Spinal cord (tissue), 10 donors: ENCODE measurements at places on chromosomes 12 and 14. TPM values are rescaled to one million over a fixed set of nuclear protein-coding genes. Genes with fewer than 3 reads are reported as not detected.

GRCh38 chr14:101083564-101084435, 180.3 kb upstream of the RTL1 start:
- no peak for DNase-seq

GRCh38 chr14:32821964-32822653, 116.6 kb upstream of the NPAS3 start:
- no peak for DNase-seq

- no peak for DNase-seq
These were observed 119.6 kb upstream of the COCH start for GRCh38 chr14:30754778-30755177.

DNA sequence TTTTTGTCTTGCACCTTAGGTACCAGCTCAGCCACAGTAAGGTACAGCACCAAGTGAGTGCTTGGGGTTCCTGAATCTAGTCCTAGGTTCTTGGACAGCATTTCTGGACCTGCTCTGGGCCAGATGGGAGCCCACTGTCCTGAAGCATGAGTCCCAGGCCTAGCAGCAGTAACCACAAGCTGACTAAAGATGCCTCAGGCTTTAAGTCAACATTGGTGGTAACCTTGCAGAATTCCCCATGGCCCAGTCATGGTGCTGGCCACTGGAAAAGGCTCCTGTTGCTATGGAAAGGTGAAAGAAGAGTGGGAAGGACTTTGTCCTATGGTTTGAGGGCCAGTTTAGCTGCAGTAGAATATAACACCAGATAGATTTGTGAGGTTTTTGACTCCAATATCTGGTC, 86.9 kb upstream of the CLEC14A start:
- no peak for DNase-seq

DNA sequence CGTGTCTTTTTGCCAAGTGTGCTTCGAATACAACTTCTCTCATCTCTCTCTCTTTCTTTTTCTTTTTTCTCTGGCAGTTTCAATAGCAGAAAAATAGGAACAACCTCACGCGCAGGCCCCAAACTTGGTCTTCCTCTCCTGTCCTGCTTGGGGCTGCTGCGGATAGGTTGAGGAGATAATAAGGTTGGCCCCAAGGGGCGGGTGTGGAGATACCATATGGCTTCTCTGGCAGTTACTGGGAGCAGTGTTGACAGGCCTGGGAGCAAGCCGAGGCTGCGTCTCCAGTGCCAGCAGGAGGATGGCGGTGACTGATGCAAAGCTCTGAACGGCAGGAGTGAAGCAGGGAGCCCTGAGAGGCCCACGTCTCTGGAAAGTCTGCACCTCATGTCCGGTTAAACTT, 89.5 kb upstream of the MANSC4 start:
- DNase-seq = no peak

DNA sequence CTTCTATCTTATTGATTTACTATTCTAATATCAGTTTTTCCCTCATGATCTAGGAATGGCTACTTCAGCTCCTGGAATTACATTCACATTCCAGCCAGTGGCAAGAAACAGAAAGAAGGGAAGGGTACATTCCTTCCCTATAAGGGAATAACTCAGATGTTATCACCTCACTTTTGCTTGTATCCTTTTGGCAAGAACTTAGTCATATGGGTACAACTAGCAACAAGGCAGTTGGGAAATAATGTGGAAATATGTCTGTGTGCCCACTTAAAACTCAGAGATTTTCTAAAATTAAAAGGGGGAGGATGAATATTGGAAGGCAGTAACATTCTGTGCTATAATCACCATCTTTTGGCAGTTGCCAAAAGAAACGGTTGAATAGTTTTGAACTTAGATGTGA, 85.6 kb downstream of the MSRB3 start:
- DNase-seq = no peak

DNA sequence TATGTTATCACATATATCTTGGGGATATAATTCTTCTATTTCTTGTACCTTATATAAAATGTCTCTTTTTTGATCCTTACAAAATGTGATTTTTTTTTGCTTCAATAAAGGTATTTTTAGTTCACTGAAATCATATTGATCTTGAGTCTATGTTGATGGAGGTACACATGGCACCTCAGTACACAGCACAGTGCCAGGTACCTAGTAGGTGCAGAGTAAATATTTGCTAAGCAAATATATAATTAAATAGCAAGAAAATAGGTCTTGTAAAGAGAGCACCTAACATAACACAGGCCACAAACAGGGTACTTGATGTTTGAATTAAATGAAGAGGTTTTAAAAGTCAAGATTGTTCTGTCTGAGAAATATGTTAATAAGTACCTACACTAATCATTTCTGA, 69.7 kb downstream of the CIT start:
- DNase-seq = no peak

DNA sequence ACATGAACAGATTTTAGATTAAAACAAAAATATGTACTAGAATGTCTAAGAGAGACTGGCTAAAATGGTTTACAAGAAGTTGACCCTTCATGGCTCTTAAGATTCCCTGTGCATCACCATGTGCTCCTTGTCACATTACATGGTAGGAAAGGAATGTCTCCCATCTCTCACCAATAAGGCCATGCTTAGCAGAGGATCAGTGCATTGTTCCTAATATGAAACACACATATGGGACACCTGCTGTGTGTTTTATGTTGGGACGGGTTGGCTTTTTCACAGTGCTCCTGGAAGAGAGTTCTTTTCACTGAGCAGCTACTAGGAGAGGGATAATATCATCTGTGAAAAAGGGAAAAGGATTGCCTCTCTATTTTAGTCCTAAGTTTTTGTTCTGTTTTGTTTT, 9.6 kb downstream of the PFKM start:
- DNase-seq = no peak

- DNase-seq = peak; percentile 13
These were observed 223.1 kb downstream of the RAD51B start for GRCh38 chr14:68042586-68043210.

GRCh38 chr12:12582895-12583303, 20.2 kb upstream of the DUSP16 start:
- no peak for DNase-seq

- no peak for DNase-seq
These were observed 128.1 kb upstream of the AMIGO2 start for GRCh38 chr12:47207829-47208248.

GRCh38 chr14:52551696-52552062, 626 bp downstream of the TXNDC16 start:
- peak; percentile 90 for DNase-seq

GRCh38 chr14:54737132-54737711, 165.4 kb downstream of the GCH1 start:
- DNase-seq = no peak

DNA sequence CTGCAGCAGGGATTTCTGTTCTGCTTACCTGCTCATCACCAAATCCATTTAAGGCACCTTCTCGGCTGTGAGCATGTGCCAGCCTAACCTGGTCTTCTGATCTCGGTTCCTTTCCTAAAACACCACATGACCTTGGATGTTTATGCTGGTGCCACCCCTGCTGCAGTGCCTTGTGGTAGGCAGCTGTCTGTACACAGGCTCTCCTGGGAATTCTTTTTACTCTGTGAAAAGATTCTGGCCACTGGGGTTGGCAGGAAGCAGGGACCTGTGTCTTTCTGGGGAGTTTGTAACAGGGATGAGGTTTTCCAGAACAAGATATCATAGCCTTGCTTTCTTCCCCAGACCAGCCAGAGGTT, 10.4 kb upstream of the PLEKHG3 start:
- DNase-seq = no peak

DNA sequence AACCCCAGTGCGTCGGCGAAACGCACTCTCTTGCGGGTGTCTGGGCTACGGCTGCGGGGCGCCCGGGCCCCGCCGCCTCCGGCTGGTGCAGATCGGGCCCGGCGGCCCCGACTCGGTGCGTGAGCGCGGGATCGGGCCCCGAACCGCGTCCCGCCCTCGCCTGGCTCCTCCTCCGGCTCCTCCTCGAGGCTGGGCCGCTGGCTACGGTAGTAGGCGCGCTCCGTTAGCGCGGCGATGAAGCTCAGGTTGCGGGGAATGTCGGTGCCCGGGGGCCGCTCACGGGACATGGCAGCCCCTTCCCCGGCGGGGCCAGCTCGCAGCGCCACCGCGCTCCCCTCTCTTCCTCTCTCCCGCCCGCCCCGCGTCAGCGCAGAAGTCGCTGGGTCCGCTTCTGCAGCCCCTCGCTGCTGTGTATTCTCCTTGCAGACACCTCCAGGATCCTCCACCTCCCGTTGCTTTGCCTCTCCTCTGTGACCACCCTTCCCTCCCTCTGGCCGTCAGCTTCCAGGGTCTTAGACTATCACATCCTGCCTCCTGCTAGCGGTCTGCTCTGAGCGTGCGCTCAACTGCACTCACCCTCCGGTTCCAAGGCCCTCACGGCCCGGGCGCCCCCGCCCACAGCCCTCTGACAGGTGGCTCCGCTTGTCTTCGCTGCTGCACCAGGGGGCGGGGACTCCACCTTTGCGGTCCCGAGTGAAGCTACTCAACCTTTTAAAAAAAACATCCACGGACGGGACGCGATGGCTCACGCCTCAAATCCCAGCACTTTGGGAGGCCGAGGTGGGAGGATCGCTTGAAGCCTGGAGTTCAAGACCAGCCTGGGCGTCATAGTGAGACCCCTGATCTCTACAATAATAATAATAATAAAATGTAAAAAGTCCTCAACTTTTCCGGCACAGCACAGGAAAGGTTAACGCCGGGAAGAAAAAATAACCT, at the start of gene PPP1R3E:
Gene PPP1R3E, minus strand, starts transcription at position 570 of the 936 bp plus-strand sequence. Its CDS starts 283 bp downstream, at position 287.
- no peak for DNase-seq

DNA sequence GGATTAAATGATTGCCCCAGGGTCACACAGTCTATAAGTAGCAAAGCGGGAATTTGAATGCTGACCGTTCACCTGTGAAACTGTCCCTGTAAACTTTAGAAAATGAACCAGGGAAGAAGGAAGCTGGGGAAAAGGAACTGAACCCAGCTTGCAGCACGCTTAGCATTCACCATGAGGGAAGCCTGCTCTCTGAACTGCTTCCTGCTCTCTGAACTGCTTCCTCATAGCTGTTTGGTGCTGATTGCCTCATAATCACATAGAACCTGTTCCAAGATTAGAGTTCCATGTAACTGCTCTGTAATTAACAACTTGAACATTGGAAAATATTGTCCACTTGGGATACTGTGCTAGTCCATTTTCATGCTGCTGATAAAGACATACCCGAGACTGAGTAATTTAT, 1504.8 kb upstream of the TMEM132C start:
- DNase-seq = no peak

GRCh38 chr12:54270345-54270744, 9.6 kb downstream of the CBX5 start:
- no peak for DNase-seq

SRRM4 gene
- total RNA-seq = 3.8 TPM

SLC6A15 gene
- total RNA-seq = 11.0 TPM

GPR84 gene
- total RNA-seq = 0.33 TPM

ZFHX2 gene
- total RNA-seq = 4.9 TPM

C14orf180 gene
- 0.10 TPM for total RNA-seq

MYF6 gene
- total RNA-seq = 1.1 TPM

TEX22 gene
- total RNA-seq = 1.0 TPM

NFATC4 gene
- 63.3 TPM for total RNA-seq

PTPRQ gene
- 1.7 TPM for total RNA-seq

RNF212B gene
- total RNA-seq = not detected
